Neural crest cell (in vitro differentiated cells): ENCODE measurements at places on chromosomes 2 and 18. TPM values are rescaled to one million over a fixed set of nuclear protein-coding genes. Genes with fewer than 3 reads are reported as not detected.
A peak's percentile ranks its signal among the peaks of the same experiment; 100 is the strongest.

The GPR55 gene
- total RNA-seq: not detected in 2 replicates

The SAG gene
- not detected in 2 replicates for total RNA-seq

The HMSD gene
- 8.5 and 10.0 TPM in 2 replicates for total RNA-seq

The CHRNA1 gene
- total RNA-seq: 0.14 TPM in 1 of 2 replicates, not detected in the other

The DSG3 gene
- total RNA-seq: not detected in 2 replicates

GRCh38 chr2:225994748-225995405 lies 595.4 kb downstream of the NYAP2 start:
- no peaks in the 10 kb centered on the region for H3K36me3 ChIP-seq
- no peak for DNase-seq
- no peak overlapping the region for H3K4me3 ChIP-seq
- H3K4me1 ChIP-seq: no peaks in the 10 kb centered on the region
- no peaks in the 10 kb centered on the region for H3K27me3 ChIP-seq
- H3K27ac ChIP-seq: peak overlapping the region; percentile 47

DNA sequence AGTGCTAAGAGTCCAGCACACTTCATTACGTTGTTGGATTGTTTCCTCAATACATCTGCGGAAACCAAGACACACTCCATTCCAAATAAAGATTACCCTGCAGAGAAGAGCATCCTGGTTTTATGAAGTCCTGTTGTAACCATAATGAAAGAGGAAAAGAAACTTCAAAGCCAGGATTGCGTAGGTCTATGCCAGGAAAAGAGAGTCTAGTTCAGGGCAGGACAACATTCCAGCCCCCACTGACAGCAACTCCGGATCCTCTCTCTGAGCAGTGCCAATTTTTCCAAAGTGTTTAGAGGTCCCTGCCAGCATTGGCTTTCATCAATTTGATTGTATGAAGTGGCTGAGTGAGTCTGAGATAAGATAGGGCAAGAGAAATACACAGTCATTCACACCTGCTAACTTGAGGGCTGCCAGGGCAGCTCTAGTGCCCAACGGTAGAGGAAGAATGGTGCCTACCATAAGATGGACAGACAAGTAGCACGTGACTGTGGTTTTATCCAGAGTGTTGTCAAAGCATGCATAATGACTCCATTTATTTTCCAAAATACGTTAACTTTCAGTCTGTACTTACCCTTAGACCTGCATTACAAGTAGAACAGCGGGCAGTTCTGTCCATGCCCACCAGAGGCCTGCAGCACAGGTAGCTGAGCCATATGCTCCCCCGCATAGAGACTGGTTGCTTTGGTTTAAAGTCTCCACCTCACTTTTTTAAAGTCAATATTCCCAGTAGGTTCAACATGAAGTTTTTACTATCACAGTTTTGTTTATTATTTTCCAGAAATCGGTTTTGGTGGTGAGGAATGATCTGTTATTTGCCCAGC lies 23.7 kb downstream of the PIEZO2 start:
- no peak overlapping the region for H3K27ac ChIP-seq
- no peak overlapping the region for H3K4me3 ChIP-seq
- H3K4me1 ChIP-seq: no peaks in the 10 kb centered on the region
- no peak for DNase-seq
- H3K27me3 ChIP-seq: no peaks in the 10 kb centered on the region

DNA sequence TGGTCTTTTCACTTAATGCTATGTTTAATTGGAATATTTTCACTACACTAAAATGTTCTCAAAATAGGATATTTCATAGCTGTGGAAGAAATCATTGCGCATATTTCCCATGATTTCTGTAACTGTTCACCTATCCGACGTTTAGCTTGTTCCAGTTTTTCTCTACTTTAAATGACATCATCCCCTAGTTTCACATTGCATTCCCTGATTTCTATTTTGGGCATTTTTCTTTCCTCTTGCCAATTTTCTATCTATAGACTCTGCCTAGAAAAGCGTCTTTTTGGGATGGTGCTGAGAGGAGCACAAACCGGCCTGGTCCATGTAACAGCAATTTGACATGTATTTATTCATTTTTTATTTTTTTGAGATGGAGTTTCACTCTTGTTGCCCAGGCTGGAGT lies 163.4 kb downstream of the SH3RF3 start:
- no peaks in the 10 kb centered on the region for H3K36me3 ChIP-seq
- no peak overlapping the region for H3K4me3 ChIP-seq
- no peaks in the 10 kb centered on the region for H3K27me3 ChIP-seq
- no peak for DNase-seq
- H3K27ac ChIP-seq: no peak overlapping the region
- peaks cover 5% of the 10 kb centered on the region for H3K4me1 ChIP-seq

- no peak overlapping the region for H3K4me3 ChIP-seq
- no peaks in the 10 kb centered on the region for H3K4me1 ChIP-seq
- H3K27me3 ChIP-seq: no peaks in the 10 kb centered on the region
- no peaks in the 10 kb centered on the region for H3K36me3 ChIP-seq
- DNase-seq: no peak
- no peak overlapping the region for H3K27ac ChIP-seq
Observed at GRCh38 chr2:81396417-81397019, 1092.0 kb upstream of the LRRTM1 start.

DNA sequence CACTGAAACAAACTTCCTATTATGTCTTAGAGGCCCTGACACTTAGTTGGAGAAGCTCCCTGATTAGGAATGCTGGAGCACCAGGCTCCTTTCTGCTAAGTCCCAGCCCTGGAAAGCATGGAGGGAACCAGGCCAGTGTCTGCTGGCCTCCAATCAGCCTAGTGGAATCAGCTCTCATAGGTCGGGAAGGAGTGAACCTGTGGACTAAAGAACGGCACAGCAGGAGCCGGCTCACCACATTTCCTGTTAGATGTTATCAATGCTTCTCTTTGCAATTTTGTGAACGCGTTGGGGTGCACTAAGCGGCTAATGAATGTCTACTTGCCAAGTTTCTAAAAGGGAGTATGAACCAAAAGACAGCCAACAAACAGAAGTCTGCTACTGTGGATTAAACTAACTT lies 296.6 kb downstream of the NAPG start:
- no peak overlapping the region for H3K4me3 ChIP-seq
- no peaks in the 10 kb centered on the region for H3K4me1 ChIP-seq
- no peak for DNase-seq

GRCh38 chr2:224909885-224910573 lies 132.2 kb downstream of the DOCK10 start:
- peaks cover 17% of the 10 kb centered on the region for H3K36me3 ChIP-seq
- H3K4me3 ChIP-seq: peak overlapping the region; percentile 65
- H3K27ac ChIP-seq: peak overlapping the region; percentile 93
- no peaks in the 10 kb centered on the region for H3K27me3 ChIP-seq

GRCh38 chr18:25621682-25622081 lies 269.7 kb upstream of the ZNF521 start:
- no peak overlapping the region for H3K27ac ChIP-seq
- H3K36me3 ChIP-seq: peaks cover 14% of the 10 kb centered on the region
- no peak overlapping the region for H3K4me3 ChIP-seq

DNA sequence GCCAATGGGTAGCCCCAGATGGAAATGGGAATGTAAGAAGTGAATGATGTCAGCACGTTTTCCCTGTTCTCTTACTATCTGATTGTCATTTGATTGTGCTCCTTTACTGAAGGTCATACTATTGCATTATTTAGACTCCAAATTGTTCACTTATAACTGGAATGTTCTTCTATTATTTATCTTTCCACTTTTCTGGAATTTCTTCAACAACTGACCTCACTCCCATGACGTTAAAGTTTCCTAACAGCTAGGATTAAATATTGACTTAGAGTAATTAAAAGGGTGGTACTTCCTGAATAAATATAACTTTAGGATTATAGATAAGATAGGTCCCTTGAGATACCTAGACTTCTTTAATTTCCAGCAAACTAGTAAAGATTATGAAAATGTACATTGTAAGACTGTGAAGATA lies 10.9 kb upstream of the GULP1 start:
- H3K4me1 ChIP-seq: peaks cover 8% of the 10 kb centered on the region
- DNase-seq: no peak
- H3K27me3 ChIP-seq: peaks cover 6% of the 10 kb centered on the region
- no peaks in the 10 kb centered on the region for H3K36me3 ChIP-seq

DNA sequence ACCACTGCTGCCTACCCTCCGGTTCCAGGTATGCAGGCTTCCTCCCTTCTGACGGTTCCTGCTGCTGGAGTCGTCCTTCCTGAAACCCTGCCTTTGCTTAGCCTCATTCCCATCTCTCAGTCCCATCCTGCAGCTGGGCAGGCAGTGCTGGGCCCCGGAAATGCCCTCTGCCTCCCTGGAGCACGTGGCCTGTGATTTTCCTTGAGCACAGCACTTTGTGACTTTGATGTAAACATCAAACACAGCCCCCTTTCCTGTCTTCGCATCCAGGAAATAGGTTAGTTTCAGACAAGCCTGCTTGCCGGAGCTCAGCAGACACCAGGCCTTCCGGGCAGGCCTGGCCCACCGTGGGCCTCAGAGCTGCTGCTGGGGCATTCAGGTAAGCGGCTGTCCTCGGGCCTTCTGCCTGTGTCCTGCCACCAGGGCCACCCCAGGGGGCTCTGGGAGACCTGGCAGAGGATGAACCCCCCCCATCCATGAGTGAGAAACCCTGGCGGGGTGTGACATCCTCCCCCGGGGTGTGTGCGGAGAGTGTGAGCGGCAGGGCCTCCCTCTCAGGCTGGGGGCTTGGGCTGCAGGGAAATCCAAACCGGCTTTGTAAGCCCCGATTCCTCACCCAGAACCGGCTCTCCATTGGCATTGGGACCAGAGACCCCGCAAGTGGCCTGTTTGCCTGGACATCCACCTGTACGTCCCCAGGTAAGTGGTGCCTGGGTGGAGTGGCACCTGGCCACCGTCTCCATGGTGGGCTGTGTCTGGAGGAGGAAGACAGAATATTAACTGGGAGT lies at the start of gene ZAP70:
TSS of gene ZAP70 (plus strand) at position 281 of the 788 bp plus-strand sequence. CDS start 10,461 bp downstream, outside the sequence.
- DNase-seq: no peak
- no peaks in the 10 kb centered on the region for H3K36me3 ChIP-seq
- no peak within 1 kb of the TSS for H3K4me3 ChIP-seq
- peaks cover 13% of the 10 kb centered on the region for H3K4me1 ChIP-seq

DNA sequence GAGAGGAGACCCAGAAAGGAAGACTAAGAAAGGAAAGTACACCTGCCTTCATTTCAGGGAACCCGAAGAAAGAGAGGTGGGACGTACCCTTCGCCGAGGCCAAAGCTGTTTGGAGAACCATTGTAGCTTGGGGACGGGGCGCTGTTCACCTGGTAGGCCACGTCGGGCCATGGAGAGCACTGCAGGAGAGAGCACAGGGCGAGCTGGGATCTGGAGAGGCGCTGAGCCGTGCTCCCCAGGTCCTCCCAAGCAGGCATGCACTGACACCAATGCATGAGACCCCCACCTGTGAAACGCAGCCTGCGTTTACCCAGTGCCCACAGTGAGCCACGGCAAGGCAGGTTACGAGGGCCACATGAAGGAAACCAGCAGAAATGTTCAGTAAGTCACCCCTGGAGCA lies 45.5 kb downstream of the TFCP2L1 start:
- H3K4me3 ChIP-seq: no peak overlapping the region
- no peaks in the 10 kb centered on the region for H3K36me3 ChIP-seq
- no peak for DNase-seq
- H3K4me1 ChIP-seq: no peaks in the 10 kb centered on the region
- peaks cover 3% of the 10 kb centered on the region for H3K27me3 ChIP-seq
- H3K27ac ChIP-seq: no peak overlapping the region

DNA sequence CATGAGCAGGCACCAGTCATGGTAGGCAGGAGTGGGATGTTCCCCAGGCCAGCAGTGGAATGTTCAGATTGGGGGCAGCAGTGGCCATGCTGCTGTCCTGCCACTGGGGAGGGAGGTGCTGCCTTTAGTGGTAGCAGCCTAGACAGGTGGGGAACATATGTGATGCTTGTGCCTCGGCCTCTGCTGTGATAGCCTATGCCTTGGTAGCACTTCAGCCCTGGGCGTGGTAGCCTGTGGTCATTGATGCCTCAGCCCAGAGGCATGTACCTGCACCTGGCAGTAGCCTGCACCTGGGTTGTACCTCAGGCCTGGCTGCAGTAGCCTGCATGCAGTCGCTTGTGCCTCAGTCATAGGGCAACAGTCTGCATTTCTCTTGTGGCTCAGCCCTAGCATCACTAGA lies 7.1 kb downstream of the RFTN2 start:
- H3K36me3 ChIP-seq: peaks cover 49% of the 10 kb centered on the region
- no peak overlapping the region for H3K4me3 ChIP-seq
- H3K4me1 ChIP-seq: peaks cover 25% of the 10 kb centered on the region
- no peak overlapping the region for H3K27ac ChIP-seq
- H3K27me3 ChIP-seq: no peaks in the 10 kb centered on the region

DNA sequence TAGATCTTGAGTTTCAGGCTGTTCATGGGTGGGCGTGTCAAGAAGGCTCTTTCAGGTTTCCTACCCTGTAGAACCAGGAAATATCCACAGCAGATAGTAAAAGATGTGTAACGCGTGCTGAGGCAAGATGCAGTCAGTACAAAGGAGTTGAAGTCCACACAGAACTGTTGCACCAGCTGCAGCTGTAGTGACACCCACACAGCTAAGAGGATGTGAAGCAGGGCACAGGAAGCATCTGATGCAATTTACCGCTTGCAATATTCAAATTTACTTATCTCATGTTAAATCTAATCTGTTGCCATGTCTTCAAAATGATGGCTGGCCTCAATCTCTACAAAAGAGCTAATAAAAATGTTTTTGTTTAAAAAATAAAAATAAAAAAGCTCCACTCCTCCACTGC lies 132.8 kb downstream of the ARHGAP15 start:
- no peak overlapping the region for H3K4me3 ChIP-seq
- no peak for DNase-seq
- no peaks in the 10 kb centered on the region for H3K36me3 ChIP-seq
- H3K4me1 ChIP-seq: peaks cover 10% of the 10 kb centered on the region
- no peaks in the 10 kb centered on the region for H3K27me3 ChIP-seq

DNA sequence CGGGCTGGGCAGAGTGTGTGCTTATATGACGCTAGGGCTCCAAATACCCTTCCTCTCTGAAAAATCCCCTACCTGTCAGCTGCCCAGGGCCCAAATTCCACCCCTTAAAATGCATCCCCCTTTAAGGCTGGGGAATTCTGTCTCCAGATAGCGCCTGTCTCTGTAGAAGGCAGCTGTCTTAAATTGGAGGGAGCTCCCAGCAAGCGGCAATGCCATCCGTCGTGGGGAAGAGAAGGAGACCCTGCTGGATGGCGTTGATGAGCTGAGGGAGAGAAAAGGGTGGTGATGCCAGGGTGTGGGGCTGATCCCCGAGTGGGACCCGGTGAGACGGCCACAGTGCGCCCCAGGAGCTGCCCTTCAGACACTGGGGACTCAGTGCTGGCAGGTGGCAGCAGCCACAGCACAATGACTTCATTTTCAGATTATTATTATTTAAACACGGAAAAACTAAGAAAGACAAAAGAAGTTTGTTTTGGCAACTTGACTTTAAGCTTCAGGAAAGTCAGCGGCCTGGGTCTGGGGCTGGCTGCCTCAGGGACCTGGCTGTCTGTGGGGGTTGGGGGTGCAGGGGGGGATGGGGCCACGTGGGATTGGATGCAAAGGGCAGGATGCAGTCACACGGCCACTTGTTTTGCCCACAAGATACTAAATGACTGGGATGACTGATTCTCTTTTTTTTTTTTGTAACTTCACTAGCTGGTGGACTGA lies 152.8 kb downstream of the TFCP2L1 start:
- H3K4me3 ChIP-seq: no peak overlapping the region
- H3K27me3 ChIP-seq: peaks cover 5% of the 10 kb centered on the region
- DNase-seq: no peak
- H3K4me1 ChIP-seq: peaks cover 6% of the 10 kb centered on the region

- DNase-seq: peak; percentile 99
- H3K4me3 ChIP-seq: no peak overlapping the region
- H3K27ac ChIP-seq: peak overlapping the region; percentile 37
- no peaks in the 10 kb centered on the region for H3K27me3 ChIP-seq
- H3K4me1 ChIP-seq: no peaks in the 10 kb centered on the region
Observed at GRCh38 chr2:27683390-27684071, 19.8 kb downstream of the SLC4A1AP start.
